ENCODE measurements at places on chromosomes 5 and 9.

- DNase-seq: no peak
Measured at GRCh38 chr5:173602423-173602822, 14.0 kb downstream of the BOD1 start.

GRCh38 chr9:77981332-77981731 is 50.3 kb downstream of the GNAQ start:
- peak; percentile 44 for DNase-seq

DNA sequence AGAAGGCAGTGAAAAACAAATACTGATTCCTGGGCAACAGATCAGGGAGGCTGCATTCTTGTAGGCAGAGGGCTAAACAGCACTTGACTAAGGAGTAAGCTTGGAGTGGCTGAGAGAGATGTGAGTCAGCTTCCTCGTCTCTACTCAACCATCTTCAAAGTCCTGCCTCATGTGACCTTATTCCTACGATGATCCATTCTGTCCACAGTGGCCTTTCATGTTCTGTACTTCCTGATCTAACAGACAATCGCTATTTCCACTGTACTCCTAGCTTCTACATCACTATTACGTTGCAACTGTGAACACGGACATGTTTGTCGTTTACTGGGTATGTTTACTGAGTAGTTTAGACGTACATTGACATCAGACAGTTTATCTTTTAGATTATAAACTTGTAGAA is 365.4 kb downstream of the ARL15 start:
- no peak for DNase-seq

DNA sequence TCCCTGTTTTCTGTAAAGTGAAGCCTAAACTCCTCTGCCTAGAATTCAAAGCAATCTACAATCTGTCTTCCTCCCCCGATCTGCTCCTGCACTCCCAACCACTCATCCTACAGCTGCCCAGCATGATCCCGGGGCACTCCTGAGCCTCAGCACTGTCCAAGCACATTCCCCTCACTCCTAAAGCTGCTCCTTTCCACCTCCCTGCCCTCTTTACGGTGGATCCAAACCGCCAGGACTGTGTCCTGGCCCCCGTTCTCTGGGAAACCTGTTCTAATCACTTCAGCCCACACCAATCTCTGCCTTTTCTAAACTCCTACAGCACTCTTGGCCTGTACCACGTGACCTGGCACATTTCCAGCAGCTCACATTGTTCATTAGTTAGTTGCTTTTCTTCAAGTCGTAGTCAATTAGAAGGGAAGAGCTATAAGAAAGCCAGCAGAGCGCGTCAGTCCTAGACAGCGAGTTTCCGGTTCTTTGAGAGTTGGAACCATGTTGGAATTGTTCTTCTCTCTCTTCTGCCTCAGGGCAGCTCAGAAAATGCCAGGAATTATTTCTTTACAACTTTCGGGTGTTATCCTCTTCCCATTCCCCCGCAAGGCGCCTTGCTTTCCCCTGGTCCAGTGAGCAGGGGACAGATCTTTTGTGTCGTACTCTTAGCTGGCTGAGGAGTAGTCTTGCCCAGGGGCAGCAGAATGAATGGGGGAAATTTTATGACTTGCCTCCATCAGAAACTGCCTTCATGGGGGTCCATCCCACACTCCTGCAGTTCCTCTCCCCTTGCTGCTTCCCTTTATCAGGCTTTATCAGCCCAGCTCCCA is 60.7 kb downstream of the NRG2 start:
- DNase-seq: no peak

DNA sequence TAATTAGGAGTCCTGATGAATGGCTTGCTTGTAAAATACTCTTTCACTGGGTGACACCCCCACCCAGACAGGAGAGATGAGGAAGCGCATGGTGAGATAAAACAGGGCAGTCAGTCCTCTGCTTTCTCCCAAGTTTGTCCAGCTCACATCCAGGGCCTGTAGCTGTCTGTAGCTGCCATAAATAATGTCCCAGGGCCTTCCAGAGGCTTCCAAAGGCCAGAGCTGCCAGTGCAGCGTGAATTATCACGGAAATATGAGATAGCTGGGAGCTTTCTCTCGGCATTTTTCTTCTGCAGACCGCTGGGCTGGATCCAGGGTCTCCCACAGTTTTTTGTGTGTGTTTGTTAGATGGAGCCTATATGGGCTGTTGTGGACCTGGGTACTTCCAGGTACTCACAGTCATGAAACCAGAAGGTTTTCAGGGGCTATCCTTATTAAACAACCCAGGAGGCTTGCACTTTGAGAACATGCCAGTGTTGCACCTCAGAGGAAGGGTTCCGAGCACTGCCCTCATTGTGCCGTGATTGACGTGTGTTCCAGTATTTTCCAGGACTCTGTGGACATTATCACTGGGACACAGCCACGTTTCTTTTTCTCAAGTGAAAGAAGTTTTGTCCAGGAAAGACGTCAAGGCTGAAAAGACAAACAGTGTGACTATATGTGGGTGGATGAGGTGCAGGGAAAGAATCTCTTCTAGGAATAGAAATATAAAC is 117.5 kb downstream of the FGF1 start:
- no peak for DNase-seq

DNA sequence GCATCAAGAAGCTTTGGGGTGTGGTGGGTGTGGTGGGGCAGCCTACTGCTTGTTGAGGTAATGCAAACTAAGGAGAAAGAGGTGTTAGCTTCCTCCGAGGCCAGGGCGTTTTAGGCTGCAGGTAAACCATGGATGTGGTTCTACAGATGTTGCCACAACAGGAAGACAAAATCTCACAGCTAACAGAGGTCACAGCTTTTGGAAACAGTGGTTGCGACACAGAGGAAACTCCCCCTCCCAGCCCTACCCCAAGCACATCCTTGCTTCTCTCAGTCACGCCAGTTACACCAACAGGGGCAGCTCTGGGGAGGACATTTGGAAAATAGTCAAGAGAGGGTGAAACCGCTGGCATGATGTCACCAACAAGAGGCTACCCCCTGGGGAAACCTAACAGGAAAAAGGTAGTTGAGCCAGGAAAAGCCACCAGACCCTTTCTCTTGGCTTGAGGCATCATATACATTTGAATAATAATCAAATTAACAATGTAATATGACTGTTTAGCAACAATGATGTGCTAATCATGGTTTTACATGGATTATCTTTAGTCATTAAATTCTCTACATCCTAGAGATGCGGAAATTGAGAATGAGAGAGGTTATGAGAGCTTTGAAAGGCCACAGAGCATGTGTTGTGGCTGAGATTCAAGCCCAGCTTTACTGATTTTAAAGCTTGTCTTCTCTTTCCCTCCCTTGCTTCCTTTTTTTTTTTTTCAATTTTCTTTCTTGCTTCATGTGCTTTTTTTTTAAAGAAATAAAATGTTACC is 82.2 kb upstream of the IL12B start:
- DNase-seq: no peak

GRCh38 chr9:126376311-126377175 is 49.9 kb downstream of the MVB12B start:
- DNase-seq: no peak

- DNase-seq: peak; percentile 79
Measured at GRCh38 chr9:87662808-87663528, 63.0 kb upstream of the CTSL start.

DNA sequence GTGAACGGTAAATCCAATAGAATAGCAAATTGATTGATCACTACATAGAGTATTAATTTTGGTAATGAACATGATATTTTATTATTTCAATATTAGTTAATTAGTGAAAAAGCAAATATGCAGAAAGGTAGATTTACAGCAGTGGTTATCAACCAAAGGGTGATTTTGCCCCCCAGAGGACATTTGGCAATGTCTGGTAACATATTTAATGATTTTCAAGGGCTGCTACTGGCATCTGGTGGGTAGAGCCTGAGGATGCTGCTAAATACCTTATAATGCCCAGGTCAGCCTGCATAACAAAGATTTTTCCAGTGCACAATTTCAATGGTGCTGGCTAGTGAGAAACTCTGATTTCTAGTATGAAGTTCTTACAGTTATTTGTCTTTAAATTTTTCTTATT is 1313.7 kb downstream of the PTPRD start:
- DNase-seq: no peak

GRCh38 chr9:92974761-92975755 is 27.7 kb downstream of the FGD3 start:
- DNase-seq: no peak

DNA sequence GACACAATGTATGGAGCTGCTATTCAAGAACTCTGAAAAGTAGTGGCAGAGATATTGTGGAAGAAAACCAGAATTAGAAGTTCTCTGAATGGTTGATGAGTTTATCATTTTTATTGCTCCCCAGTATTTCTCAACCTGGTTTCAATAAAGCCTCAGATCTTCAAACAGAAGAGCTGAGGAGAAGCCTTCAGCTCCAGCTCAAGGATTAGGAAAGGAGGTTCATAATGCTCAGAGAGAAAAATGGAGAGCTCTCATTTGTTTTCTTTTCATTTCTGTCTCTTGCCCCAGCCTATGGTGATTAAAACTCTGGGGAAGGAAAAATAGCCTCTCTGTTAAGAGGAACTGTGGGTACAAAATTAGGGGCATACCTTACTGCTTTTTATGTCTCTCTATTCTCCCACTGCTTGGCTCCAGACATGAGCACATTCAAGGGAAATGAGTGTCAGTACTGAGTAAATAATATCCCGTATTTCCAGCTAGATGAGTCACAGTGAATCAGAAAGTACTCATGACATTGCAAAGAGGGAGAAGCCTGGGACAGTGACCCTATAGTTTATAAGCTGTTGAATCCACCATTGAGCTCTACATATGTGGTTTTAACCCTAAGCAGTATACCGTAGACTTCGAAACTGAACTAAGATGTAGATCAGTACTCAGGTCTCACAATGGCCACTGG is 138.1 kb downstream of the EMB start:
- no peak for DNase-seq

DNA sequence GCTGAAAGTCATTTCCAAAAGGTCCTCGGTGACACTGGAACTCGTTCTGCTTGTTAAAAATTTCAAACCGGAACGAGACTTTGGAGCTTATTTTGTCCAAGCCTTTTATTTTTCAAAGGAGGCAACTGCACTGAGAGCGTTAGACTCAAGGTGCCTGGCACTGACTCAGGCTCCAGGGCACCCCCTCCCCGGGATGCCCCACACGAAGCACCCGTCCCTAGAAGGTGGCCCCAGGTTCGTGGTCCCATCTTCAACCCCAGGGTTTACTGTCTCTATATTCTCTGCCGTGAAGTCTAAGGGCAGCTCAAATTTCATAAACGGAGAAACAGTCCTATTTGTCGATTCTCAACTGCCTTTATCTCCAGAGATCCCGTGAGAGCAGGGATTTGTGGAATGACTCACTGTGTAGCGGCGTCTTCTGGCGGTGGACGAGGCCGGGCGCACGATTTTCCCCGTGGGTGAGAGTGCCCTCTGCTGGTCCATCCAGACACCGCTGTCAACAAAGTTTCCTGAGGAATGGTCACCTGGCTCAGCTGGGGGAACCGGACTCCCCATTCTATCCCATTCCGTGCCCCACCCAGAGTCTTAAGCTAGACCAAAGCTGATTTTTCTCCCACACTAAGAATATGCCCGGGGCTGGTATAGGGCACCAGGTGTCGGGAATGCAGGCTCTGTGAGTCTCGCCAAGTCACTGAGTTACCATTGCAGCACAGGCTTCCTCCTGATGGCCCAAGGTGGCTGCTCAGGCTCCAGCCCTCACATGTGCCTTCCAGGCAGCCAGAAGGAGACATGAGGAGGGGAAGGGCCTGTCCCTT is 27.1 kb upstream of the SLC6A19 start:
- peak; percentile 55 for DNase-seq

DNA sequence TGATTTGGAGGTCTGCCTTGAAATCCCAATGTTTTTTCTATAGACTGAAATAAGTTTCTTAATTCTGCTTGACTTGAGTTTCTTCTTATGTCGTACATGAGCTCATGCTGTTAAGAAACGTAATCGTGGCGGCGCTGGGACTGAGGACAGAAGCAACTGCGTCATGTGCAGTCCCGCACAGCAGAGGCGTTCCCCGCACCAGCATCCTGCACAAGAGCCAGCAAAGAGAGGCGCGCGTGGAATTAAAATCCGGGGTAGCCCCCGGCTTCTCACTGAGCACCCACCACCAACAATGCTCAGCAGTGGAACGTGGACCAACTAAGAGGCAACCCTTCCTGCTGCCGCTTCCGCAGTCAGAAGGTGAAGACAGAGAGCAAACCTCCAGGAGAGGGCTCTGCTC is 496.2 kb upstream of the ADAMTS16 start:
- DNase-seq: no peak

DNA sequence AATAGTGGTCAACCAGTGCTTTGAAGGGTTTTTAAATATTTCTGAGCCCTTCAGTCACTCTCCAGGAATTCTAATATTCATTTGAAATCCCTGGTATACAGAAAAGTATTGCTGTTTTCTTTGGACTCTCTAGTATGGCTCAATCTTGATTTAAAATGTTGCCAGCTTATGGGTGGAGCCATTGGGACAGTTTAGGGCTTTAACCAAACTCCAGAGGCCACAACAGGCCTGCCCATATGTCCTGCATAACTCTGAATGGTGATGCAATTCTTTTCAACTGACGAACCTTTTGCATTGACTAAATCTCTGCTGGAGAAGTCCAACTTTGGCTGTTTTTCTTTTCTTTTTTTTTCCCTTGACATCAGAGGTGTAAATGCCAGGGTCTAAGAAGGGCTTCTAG is 10.3 kb upstream of the ANKHD1 start:
- no peak for DNase-seq

DNA sequence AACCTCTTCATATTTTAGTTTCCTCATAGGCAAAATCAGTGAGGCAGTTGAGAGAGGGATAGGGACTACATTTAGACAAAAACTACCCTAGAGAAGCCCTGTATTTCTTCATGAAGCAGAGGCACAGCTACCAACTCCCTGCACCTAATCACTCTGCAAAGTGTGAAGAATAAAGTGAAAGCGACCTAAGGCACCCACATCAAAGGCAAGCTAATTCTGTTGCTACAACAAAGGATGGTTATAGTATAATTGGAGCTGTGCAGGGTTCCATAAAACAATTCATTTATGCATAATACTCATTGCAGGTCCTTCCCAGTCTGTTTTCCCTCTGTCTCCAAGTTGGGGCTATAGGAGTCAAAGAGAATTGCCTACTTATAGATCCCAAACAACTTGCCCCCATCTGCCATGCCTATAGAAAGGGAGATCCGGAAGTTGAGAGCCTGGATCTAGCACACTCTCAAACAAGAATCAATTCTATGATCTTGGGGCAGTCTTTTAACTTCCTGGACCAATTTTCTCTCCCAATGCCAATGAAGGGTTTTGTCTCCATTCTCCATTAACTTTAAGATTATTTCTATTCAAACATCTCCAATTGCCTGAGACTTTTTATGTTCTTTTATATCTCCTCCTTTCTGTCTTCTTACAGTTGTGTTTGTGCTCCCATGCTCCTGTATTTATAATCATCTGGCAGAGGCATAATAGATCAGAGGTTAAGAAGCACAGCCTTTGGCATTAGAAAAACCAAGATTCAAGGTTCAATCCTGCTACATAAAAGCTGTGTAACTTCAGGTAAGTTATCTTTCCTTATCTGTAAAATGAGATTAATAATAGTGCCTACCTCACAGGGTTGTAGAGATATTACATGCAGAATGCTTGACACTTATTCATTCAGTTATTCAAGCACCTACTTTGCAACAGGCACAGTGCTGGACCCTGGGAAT is 56.0 kb upstream of the PTGER4 start:
- no peak for DNase-seq

- DNase-seq: no peak
Measured at GRCh38 chr9:75529463-75529862, 361.0 kb upstream of the PCSK5 start.

GRCh38 chr9:97440160-97440559 is 28.3 kb downstream of the TDRD7 start:
- no peak for DNase-seq

Measured in hematopoietic multipotent progenitor cell treated with erythropoietin and hydrocortisone succinate and interleukin-3 and kit ligand, for 17 days (in vitro differentiated cells).